Keratinocyte (primary cell): ENCODE measurements at places on chromosomes 6 and 20.
A peak's percentile ranks its signal among the peaks of the same experiment; 100 is the strongest.

GRCh38 chr6:32837651-32838113, 857 bp downstream of the TAP2 start:
- peak; percentile 53 for DNase-seq

- DNase-seq: no peak
These were observed 4.2 kb downstream of the SSTR4 start for GRCh38 chr20:23039136-23039875.

GRCh38 chr6:115594891-115595290, 465.8 kb downstream of the FRK start:
- no peak for DNase-seq

DNA sequence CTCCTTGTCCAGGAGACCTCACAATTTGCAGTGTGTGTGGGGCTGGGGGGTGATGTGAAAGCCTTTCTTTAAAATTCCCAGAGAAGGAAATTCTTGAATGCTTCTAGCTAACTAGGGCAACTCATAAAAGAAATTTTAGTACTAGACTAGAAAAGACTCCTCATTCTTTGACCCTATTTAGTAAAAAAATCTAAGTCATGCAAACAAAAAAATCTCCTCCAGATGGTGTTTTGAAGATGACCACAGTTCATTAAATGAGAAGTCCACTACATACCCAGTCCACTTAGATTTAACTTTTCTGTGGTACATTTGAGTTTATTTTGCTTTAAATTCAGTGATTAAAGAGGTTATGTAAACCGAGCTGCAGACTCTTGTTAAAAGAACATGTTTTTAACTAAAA, 67.5 kb downstream of the NDUFAF5 start:
- no peak for DNase-seq

- DNase-seq: no peak
These were observed 46.5 kb downstream of the PLEKHG1 start for GRCh38 chr6:150646228-150646627.
